ENCODE measurements at places on chromosomes 6 and 20.

GRCh38 chr6:34390531-34391472 is 1.7 kb downstream of the NUDT3 start:
- DNase-seq: peak; percentile 85

DNA sequence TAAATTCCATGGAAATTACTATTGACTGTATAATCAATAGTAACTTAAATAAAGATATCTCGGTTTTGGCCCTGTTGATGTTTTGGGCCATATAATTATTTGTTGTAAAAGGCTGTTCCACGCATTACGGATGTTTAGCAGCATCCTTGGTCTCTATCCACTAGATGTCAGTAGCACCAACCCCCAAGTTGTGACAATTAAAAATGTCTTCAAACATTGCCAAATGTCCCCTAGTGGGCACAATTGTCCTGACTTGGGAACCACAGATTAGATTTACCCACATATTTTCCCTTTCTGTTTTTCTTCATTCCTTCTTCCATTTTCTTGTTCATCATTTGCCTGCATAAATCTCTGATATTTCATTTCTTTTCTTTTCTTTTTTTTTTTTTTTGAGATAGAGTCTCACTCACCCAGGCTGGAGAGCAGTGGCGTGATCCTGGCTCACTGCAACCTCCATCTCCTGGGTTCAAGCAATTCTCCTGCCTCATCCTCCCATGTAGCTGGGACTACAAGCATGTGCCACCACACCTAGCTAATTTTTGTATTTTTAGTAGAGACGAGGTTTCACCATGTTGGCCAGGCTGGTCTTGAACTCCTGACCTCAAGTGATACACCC is 13.6 kb upstream of the WFDC8 start:
- DNase-seq: peak; percentile 85

- no peak for DNase-seq
These were observed 257.6 kb upstream of the FLRT3 start for GRCh38 chr20:14595051-14595450.

DNA sequence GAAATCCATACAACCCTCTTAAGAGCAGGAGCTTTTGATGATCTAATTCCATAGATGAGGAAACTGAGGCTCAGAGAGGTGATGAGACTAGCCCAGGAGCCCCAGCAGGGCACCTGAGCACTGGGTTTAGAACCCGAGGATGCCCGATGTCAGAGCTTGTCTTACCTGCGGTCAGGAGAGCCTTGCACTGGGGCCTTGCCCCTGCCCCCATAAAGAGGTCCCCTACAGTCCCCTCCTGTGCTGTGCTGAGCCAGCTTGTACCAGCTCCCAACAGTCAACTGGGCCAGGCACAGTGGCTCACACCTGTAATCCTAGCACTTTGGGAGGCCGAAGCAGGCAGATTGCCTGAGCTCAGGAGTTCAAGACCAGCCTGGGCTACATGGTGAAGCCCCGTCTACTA is 58.6 kb downstream of the RIPOR3 start:
- no peak for DNase-seq

DNA sequence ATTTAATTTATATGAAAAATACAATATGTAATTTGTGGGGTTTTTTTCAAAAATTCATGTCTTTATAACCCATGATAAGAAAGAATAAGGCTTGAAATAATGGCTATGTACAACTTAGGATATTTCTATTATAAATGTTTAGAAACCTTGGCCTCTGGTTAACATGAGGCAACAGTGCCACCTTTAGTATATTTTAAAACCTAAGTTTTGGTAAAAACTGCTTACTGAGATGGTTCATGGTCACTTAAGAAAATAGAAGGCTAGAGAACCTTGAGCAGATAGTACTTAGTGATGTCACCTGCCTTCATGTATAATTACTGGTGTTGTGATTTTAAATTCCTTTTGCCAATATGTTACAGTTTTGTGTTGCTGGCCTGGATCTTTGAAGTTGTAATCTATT is 176.4 kb downstream of the ADGB start:
- peak; percentile 45 for DNase-seq

DNA sequence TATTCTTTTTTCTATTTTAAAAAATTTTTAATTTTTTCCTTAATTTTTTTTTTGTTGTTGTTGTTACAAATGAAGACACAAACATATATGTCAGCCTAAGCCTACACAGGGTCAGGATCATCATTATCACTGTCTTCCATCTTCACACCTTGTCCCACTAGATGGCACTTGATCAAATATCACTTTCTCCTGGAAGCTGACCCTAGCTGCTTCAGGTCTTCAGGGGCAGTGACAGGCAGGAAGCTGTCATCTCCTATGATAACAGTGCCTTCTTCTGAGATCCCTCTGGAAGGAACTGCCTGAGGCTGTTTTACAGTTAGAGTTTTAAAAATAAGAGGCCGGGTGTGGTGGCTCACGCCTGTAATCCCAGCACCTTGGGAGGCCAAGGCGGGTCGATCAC is 70.2 kb upstream of the EEF1E1 start:
- DNase-seq: peak; percentile 22

Data from NB4 (cell line).